ENCODE measurements at places on chromosomes 6 and 20.

- DNase-seq, result no peak
These were observed 29.9 kb upstream of the AGPAT4 start for GRCh38 chr6:161303628-161304340.

GRCh38 chr20:34864216-34864615 is 8.4 kb downstream of the GGT7 start:
- DNase-seq, result no peak

DNA sequence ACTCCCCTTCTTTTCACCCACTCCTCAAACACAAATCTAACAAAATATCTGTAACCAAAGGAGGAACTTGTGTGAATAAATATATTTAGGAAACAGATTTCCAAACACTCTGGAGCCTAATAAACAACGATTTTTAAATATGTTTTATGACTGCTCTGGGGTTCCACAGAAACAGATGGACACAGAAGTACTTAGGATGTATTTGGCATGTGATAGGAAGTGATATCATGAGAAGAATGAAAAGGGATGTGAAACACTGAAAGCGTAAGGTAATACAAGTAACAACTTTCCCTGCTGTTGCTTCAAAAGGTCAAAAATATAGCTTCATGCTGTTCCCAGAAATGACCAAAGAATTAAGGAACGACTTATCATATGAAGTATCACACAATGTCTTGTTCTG is 26.1 kb upstream of the ENPP1 start:
- no peak for DNase-seq

DNA sequence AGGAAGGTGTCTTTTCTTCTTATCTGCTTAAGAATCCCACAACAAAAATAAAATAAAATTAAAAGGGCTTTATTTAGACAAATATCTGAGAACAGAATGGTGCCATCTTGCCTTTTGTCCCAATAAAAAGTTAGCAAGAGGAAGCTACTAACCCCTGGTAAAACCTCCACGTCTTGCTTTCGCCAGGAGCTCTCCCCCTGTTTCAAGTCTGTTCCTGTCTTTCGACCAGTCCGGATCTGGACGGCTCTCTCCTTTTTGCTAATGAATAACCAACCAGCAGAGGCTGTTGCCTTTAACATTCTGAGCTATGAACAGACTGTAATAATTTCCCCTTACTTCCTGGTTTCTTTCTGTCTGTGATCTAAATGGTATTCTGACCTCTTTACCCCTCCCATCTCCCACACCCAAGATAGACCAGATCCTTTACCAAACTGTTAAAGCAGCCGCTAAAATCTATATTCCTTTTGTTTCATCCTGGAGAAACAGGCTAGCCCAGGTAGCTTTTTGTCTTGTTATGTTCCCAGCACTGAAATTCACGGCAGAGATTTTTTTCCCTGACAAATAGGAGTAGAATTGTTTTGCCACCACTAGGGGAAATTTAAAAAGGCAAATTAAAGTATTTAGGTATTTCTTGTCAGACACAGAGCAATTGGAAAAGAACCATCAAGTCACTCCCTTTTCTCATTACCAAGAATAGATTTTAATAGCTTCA is at the start of gene FRK:
FRK (minus strand) TSS at position 320 of the 712 bp plus-strand sequence. CDS start 580 bp downstream, outside the sequence.
- DNase-seq, result peak; percentile 47

DNA sequence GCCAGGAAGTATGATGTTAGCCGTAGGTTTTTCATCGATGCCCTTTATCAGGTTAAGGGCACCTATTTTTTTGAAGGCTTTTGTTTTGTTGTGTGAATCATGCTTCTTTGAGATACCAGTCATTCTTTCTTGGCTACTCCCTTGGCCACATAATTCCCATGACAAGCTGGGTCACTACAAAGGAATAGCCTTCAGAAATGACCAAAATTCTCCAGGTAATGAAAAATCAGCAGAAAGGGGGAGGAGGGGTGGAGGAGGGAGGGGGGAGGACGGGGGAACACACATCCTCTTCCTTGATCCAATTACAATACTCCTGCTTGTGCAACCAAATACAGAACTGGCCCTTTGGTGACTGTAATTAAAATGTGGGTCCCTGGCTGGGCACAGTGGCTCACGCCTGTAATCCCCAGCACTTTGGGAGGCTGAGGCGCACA is 21.7 kb upstream of the TGM2 start:
- no peak for DNase-seq

GRCh38 chr6:158150701-158151100 is 17.4 kb downstream of the SERAC1 start:
- no peak for DNase-seq

DNA sequence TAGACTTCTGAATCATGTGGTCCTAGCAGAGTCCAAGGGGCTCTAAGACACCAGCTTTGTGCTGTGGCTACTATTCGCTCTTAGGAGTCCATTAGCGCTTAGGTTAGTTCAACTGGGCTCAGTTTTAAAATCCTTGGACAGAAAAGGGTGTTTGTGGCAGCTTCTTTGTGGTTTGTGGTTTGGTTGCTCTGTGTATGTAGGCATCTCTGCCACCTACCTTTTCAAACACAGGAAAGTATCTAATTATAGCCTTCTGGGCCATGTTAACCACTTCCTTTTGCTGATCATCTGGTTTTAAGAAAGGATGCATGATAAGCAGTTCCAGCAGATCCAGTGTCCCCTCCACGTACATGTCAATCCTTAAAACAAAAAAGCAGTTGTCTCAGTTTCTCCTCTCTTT is 10.8 kb downstream of the GSTA4 start:
- no peak for DNase-seq

GRCh38 chr6:1615151-1615852 is 5.6 kb downstream of the FOXC1 start:
- DNase-seq, result no peak
